ENCODE measurements at places on chromosomes 3 and 15.

DNA sequence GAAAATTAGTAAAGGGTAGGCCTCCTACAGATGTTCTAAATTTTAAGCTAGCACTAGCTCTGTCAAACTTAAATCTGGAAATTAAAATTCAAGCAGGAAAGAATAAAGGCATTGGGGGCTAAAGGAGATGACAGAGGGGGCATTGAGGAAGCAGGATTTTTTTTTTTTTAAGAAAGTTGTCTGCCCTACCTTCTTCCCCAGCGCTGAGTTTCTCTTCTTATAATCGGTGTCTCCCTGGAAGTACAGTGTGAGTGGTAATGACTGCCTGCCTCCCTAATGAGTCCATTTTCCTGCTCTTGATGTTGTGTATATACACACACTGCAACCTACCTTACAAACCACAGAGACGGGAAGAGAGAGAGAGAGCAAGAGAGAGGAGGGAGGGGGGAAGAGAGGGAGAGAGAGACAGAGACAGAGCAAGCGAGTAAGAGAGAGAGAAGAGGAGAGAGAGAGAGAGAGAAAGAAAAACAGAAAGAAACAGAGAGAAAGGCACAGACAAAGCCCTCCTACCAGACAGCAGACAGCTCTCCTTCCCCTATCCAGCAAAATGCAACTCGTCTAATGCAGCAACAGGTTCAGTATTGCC lies 47.0 kb downstream of the ZBTB20 start:
- peak; percentile 67 for DNase-seq

DNA sequence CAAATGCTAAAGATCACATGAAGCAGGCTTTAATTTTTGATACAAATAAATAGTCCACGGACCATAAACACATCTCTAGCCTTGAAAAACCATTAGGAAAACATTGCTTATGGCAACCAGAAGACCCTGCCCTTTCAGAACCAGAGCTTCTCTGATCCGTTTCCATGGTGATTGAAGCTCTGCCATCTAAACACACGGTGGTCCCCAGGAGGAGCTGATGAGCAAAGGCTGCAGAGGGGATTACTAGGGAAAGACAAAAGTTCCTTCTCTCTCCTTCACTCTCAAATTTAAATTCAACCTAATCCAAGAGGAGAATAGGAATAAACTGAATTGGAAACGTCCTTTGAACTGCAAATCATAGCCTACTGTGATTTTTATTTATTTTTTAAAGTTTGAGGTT lies 122.0 kb upstream of the ATP10A start:
- no peak for DNase-seq

DNA sequence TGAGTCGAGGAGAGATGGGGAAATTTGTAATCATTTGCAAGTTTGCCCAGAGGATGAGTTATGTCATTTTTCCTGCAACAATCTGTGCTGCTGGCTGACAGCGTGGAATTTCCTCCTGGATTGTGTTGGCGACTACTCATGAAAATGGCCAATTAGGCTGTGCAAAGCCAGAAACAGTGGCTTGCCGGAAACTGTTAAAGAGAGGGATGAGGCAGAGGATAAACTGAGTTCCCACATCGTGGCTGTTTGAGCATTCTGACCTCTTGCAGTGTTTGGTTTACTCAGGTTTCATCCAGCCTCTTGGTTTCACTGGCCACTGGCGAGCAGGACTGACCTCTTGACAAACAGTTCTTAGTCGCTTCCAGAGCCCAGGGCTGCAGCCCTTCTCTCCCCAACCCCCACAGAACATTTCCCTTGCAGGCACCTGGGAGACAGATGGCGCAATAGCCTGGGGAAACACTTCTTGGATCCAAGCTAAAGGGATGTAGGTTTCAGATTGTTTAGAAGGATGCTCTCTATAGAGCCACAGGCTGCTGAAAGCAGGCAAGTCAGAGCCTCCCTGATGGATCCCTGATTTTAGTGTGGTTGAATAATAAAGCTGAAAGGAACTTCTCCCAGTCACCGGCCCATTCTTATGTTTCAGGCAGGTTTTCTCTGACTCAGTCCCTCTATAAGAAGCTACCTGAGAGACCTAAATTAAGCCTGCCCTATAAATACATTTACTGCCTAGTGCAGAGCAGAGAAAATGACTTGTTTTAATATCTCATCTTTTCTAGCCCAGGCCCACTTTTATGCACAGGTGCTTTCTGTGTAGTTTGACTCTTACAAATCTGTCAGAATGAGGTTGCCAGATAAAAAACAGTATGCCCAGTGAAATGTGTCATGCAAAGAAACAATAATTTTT lies 92.8 kb upstream of the UBE2E1 start:
- DNase-seq: no peak

DNA sequence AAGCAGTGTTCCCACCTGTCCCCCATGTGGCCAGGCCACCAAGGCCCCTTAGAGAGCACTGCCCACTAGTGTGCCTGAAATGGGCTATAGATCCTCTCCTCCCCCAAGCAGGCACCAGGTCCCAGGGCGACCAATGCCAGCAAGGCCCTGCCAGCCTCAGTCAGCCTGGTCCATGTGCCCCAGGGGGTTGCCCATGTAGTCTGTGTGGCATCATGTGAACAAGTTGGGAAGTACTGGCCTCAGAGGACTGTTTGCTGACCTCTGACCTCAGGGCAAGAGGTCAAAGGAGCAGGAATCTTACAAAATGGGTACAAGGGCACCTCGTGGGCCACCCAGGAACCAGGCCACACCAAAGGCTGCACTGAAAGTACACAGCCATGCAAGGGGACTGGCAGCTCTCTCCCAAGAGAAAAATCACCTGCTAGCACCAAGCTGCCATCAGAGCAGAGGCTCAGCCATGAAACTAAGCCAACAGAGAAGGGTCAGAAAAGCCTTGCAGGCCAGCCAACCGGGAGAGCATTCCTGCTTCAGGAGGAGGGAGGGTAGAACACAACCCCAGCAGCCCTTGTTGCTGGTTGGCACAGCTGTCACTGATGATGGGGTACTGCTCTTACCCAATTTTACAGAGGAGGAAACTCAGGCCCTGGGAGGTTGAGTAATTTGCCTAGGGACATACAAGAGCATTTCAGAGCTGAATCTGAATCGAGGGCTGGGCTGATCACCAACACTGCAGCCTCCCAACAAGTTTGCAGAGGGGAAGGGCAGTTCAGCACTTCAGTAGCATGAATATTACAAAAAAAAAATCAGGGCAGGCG lies 5.2 kb upstream of the FURIN start:
- no peak for DNase-seq

GRCh38 chr15:78265752-78266224 lies 1.4 kb downstream of the DNAJA4 start:
- no peak for DNase-seq

GRCh38 chr3:197343111-197343510 lies 44.7 kb upstream of the DLG1 start:
- no peak for DNase-seq

- no peak for DNase-seq
Measured at GRCh38 chr3:10554236-10554611, 48.8 kb upstream of the ATP2B2 start.

- no peak for DNase-seq
Measured at GRCh38 chr15:51620641-51621040, 1.9 kb downstream of the DMXL2 start.

DNA sequence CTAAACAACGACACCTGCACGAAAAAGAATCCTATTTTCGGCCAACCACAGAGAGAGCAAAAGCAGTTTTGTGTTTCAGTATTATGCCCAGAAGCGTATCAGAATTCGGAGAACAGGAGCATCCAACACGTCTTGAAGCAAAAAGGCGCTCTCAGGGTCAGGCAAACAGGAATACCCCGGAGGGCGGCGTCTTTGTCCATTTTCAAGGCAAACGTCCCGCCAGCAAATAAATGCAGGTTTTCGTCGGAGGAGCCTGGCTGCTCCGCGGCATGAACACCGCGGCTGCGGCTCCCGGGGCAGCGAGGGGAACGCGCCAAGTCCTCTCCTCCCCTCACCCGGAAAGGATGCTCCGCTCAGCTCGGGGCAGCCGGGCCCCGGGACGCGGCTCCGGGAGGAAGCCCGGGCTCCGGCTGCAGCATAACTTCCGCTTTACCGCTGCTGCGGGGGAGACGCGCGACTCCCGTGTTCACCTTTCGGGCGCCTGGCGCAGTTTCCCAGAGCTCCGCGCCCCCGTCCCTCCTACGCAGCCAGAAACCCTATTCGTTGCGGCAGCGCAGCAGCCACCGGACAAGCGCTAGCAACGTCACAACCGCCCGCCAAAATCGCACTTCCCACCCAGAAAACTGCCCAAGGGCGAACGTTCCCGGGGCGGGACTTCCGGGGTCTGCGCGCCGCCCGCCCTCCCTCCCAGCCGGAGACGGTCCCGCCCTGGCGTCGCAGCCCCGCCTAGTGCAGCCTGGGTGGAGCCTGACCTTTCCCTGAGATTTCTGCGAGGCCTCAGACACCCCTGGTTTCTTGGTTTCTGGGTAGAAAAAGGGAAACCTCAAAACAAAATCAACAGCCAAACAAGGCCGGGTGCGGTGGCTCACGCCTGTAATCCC lies at the start of gene RNF168:
RNF168 (minus strand) TSS at position 573 of the 881 bp plus-strand sequence. CDS start 595 bp downstream, outside the sequence.
- DNase-seq: peak; percentile 96

GRCh38 chr3:33050071-33050653 lies 46.8 kb downstream of the GLB1 start:
- no peak for DNase-seq

GRCh38 chr3:38800511-38800910 lies 15.5 kb downstream of the SCN10A start:
- DNase-seq: no peak

GRCh38 chr15:59373215-59373614 lies 544 bp upstream of the MYO1E start:
- DNase-seq: no peak

DNA sequence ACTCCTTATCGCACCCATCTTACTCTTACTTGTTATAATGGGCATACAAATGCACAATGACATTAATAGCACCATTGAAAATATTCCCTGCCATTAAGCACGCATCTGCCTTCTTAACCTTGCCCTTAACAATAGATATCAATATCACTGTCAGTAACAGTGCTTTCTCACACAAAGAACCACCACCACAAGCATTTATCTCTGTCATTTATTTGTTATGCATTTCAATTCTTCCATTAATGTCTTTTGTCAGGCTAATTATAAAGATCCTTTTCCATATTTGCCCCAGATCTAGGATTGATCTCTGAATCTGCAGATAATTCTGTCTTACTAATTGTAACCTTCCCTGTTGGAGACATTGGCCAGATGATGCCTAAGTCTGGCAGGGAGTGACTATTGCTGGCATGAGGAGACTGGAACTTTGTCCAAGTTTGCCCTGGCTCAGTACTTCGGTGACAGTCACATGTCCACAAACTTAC lies 419.6 kb upstream of the TGFBR2 start:
- DNase-seq: no peak

DNA sequence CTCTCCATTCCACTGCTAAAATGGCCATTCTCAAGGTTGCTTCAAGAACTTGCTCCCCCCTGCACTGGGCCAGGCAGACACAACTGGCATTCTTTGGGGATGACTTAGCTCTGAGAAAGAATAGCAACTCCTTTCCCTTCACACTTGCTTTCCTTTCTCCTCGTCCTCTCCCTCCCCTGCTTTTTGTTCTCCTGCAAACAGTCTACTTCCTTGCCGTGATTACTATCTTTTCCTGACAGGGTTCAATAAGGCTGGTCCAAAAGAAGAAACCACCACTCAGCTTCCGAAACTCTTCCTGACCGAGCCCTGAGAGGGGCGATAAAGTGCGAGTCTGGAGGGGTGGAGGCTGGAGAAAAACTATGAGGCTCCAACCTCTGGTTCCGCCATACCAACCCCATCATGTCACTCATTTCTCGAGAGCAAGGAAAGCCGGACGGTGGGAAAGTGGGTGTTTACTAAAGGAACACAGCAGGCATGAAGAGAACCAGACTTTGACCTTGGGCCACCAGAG lies 5.0 kb downstream of the AMOTL2 start:
- DNase-seq: no peak

GRCh38 chr15:28060005-28060404 lies 39.1 kb downstream of the OCA2 start:
- DNase-seq: no peak

DNA sequence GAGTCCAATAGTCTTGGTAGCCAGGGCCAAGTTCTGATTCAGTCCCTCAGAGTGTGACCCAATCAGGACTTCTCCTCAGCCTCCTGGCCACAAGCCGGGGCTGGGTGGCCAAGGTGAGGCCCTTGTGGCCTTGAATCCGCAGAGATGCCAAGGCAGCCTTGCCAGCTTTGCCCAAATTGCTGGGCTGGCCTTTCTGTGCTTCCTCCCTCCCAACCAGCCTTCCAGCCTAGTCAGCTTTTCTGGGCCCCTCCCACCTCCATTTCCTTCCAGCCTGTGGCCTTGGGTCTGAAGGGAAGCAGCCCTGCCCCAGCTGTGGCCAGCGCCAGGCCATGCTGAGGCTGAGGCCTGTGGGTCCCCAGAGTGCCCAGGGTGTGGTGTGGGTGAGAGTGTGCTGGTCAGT lies 34.3 kb upstream of the ANKDD1A start:
- no peak for DNase-seq

DNA sequence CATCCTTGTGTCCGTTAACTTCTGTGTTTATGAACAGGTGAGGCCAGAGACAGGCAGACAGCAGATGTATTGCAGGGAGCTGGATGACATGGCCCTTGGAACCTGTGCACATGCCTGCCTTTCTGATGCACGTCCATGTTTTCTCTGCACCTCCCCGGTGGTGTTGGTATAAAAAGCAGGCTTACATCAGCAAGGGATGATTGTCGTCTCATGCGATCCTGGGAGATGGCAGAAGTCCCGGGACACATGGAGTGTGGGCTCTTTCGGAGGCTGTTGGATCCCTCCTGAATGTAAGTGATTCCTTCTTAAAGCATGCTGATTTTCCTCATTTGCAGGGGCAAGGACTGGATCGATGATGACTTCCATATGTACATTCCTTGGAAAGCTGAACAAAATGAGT lies 134.8 kb downstream of the SNRPN start:
- DNase-seq: no peak

GRCh38 chr3:43794776-43795175 lies 104.0 kb downstream of the ABHD5 start:
- no peak for DNase-seq

All from DMS79 (cell line).